ENCODE measurements at places on chromosomes 7 and 10. TPM values are rescaled to one million over a fixed set of nuclear protein-coding genes. Genes with fewer than 3 reads are reported as not detected.

DNA sequence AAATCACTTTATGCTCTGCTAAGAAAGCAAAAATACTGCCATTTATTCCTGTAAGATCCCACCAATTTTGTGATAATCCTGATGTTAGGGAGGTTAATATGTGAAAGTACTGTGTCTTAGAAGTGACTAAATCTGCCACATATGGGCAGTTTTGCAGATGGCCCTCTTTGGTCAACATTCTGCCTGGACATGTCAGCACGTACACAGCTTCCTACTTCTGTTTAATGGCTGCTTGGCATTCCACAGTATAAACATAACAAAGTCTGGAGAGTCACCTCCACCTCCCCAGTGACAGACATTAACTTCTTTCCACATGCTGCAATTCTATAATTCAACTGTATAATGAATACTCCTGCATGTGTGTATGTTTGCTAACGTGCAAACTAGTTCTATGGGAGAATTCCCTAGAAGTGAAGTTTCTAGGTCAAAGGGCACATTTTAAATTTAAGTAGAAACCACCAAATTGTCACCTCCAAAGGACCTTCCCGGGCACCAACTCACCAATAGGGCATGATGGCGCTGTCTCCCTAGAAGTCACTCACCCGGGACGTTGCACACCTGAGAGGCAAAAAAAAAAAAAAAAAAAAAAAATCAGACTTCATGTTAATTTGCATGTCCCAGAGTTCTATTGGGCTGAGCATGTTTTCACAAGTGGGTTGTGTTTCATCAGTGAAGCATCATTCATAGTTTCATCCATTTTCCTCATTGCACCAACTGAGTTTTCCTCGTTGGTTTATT, 38.9 kb downstream of the MKI67 start:
- peaks cover 2% of the 10 kb centered on the region for H3K27me3 ChIP-seq
- peaks cover 8% of the 10 kb centered on the region for H3K4me1 ChIP-seq
- H3K4me3 ChIP-seq = no peak overlapping the region
- DNase-seq = no peak
- H3K36me3 ChIP-seq = no peaks in the 10 kb centered on the region
- no peak overlapping the region for H3K27ac ChIP-seq

DNA sequence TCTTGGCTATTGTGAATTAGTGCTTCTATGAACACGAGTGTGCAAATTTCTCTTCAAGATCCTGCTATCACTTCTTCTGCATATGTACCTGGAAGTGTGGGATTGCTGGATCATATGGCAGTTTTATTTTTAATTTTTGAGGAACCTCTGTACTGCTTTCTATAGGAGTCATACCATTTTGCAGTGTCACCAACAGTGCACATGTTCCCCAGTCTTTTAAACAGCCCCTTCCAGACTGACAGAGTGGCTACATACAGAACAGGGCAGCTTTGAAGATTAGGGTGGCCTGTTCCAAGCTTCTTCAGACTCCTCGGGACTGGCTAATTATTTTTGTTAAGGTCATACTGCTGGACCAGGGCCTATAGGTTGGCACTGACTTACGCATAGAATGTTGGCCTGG, 82.9 kb downstream of the AUTS2 start:
- H3K4me3 ChIP-seq = no peak overlapping the region
- no peak overlapping the region for H3K27ac ChIP-seq
- H3K27me3 ChIP-seq = peaks cover 7% of the 10 kb centered on the region
- no peaks in the 10 kb centered on the region for H3K36me3 ChIP-seq

DNA sequence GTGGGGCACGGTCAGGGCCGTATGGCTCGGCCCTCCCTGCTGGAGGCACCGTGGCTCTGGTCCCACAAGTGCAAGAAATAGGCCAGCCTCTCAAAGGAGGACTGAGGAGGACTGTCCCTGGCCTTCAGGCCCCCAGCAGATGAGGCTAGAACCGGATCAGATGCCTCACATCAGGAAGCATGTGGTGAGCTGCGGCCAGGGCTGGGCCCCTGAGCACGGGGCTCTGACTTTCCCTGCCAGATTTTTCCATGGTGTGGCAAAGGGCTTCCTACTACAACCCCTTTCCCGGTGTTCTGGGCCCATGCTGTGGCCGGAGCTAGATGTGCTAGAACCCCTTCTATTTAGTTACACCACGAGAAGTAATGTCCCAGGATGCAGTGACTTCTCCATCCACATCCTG, 100.4 kb downstream of the TCERG1L start:
- no peak for DNase-seq
- no peaks in the 10 kb centered on the region for H3K4me1 ChIP-seq
- H3K36me3 ChIP-seq = no peaks in the 10 kb centered on the region
- H3K27ac ChIP-seq = no peak overlapping the region
- no peaks in the 10 kb centered on the region for H3K27me3 ChIP-seq

DNA sequence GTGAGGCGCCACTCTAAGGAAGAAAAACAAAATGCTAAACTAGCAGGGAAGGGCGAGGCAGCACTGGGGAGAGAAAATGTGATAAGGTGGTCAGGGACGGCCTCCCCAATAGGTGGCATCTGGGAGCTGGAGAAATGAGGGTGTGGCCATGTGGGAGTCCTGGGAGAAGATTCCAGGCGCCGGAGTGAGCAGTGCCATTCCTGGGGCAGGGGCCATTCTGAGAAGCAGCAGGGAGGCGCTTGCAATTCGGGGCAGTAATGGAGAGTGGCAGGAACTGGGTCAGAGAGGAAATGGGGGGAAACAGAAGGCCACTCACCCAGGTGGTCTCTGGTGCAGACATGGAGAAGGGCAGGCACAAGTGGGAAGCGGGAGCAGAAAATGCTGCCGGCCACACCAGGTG, 61.8 kb upstream of the LRRC18 start:
- DNase-seq = no peak
- H3K36me3 ChIP-seq = no peaks in the 10 kb centered on the region
- H3K27ac ChIP-seq = no peak overlapping the region
- H3K4me3 ChIP-seq = no peak overlapping the region
- no peaks in the 10 kb centered on the region for H3K4me1 ChIP-seq

DNA sequence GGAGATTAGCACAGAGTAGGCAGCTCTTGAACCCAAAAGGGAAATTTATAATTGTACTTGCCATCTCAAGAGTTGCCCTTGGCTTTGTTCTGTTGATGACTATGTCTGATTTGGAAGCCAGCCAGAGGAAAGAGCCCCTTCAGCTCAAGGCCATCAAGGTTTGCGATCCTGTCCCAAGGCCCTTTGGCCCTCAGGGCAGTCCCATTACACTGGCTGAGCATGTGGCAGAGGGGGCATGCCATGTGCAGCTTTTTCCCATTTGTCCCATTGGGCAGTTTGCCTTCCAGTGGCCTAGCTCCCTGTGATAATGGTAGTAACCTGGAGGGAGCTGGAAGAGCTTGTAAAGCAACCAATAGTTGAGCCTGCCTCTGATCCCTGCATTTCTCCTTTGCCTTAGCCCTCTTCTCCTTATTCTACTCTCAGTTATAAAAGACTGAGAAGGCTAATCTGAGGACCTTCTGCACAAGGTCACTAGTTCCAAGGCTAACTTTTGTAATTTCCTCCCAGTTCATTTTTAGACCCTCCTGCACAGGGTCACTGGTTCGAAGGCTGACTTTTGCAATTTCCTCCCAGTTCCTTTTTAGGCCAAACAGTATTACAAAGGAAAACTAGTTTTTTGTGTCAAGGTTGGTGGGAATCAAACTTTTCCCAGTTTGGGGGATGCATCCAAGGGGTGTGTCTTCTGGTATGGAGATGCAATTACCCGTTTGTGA, 31.0 kb upstream of the ARHGAP12 start:
- no peak for DNase-seq
- peaks cover 21% of the 10 kb centered on the region for H3K4me1 ChIP-seq
- peaks cover 8% of the 10 kb centered on the region for H3K36me3 ChIP-seq
- H3K4me3 ChIP-seq = no peak overlapping the region
- no peaks in the 10 kb centered on the region for H3K27me3 ChIP-seq
- H3K27ac ChIP-seq = no peak overlapping the region

DNA sequence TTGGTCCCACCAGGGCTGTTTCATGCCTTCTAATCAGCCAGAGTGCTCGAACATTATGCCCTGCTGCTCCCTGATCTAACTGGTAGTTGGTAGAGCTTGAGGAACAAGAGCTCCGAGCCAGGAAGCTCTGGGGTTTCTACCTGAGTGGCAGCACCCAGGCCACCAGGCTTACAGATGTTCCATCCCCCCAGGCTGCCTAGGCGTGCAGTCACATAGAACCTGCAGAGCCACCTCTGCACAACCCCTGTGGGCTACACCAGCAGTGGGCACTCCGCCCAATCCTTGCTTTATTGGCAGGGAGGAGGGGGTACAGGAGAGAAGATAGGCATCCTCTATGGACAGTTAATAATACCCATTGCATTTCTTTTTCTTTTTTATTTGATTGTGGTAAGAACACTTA, 21.8 kb downstream of the MAP3K8 start:
- H3K4me3 ChIP-seq = peak overlapping the region; percentile 74
- H3K4me1 ChIP-seq = peaks cover 29% of the 10 kb centered on the region
- H3K27me3 ChIP-seq = no peaks in the 10 kb centered on the region
- H3K27ac ChIP-seq = peak overlapping the region; percentile 88
- peaks cover 50% of the 10 kb centered on the region for H3K36me3 ChIP-seq

- no peak for DNase-seq
- H3K27ac ChIP-seq = no peak overlapping the region
- H3K4me3 ChIP-seq = no peak overlapping the region
- no peaks in the 10 kb centered on the region for H3K36me3 ChIP-seq
These were observed 279.0 kb downstream of the KCNMA1 start for GRCh38 chr10:77358656-77359055.

GRCh38 chr7:33073243-33073642, 10.7 kb upstream of the NT5C3A start:
- peaks cover 20% of the 10 kb centered on the region for H3K27me3 ChIP-seq
- DNase-seq = no peak
- H3K4me1 ChIP-seq = peaks cover 11% of the 10 kb centered on the region

DNA sequence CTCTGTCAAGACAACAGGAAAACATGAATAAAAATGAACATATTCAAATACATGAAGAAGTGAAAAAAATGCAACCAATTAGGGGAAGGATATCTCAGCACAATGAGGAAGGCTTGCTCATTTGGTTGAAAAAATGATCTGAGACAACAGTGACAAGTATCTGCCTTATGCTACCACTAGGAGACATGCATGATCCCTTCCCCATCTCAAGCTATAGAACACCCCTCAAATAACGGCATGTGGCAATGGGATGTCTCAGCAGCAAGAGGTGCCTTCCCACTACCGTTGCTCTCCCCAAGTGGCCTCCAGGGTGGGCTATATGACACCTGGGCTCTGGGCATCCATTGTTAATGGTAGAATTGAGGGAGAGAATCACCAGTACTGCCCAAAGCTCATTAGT, 98.1 kb upstream of the RSU1 start:
- peaks cover 12% of the 10 kb centered on the region for H3K36me3 ChIP-seq
- DNase-seq = no peak
- H3K27me3 ChIP-seq = no peaks in the 10 kb centered on the region

GRCh38 chr7:42236266-42236975, 588 bp downstream of the GLI3 start:
- peak overlapping the region; percentile 86 for H3K4me3 ChIP-seq
- H3K27ac ChIP-seq = no peak overlapping the region
- peaks cover 79% of the 10 kb centered on the region for H3K27me3 ChIP-seq
- H3K36me3 ChIP-seq = peaks cover 2% of the 10 kb centered on the region
- peak; percentile 51 for DNase-seq

- H3K27me3 ChIP-seq = peaks cover 24% of the 10 kb centered on the region
- H3K27ac ChIP-seq = no peak overlapping the region
- no peak overlapping the region for H3K4me3 ChIP-seq
- H3K4me1 ChIP-seq = no peaks in the 10 kb centered on the region
- DNase-seq = no peak
These were observed 224.4 kb upstream of the NFE2L3 start for GRCh38 chr7:25927626-25927978.

DNA sequence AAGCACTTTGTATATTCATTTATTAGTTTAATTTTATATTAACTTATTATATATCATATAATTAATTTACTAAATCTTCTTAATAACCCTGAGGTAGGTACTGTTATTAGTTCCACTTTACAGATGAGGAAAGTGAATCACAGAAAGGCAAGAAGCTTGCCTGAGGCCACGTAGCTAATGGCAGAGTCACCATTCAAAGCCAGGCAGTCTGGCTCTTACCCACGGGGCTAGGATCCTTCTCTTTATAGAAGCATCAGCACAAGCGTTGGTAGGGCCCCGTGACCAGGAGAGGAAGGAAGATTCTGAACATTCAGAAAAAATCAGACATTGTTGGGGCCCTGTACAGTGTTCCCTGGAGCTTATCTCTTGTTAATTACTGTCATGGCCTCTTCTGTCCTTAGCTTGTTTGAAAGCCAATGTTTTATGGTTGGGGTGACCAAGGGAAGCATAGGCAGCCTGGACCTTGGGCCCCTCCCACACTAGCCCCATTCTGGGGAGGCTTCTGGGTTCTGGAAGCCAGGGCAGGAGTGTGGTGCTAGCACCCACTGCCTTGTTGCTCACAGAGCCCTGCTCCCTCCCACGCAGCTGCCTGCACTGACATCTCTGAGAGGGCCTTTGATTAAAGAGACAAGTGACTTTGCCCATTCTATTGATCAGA, 31.1 kb upstream of the SLF2 start:
- H3K36me3 ChIP-seq = no peaks in the 10 kb centered on the region
- peaks cover 1% of the 10 kb centered on the region for H3K4me1 ChIP-seq
- no peak for DNase-seq
- H3K27ac ChIP-seq = no peak overlapping the region

UCN3 gene
- total RNA-seq = not detected

MRLN gene
- total RNA-seq = not detected

ZNF25 gene
- 8.4 TPM for total RNA-seq

ANKRD30A gene
- not detected for total RNA-seq

GPRIN2 gene
- not detected for total RNA-seq

GNG11 gene
- total RNA-seq = not detected

TOMM7 gene
- total RNA-seq = 390 TPM

PRPS1L1 gene
- total RNA-seq = not detected

STOX1 gene
- total RNA-seq = 0.67 TPM
